Stimulated activated CD8-positive, alpha-beta memory T cell treated with anti-CD3 and anti-CD28 coated beads, Interleukin-15, amount 100 ng/mL, for 1 hour (primary cell): ENCODE measurements at places on chromosomes 5 and 9.

DNA sequence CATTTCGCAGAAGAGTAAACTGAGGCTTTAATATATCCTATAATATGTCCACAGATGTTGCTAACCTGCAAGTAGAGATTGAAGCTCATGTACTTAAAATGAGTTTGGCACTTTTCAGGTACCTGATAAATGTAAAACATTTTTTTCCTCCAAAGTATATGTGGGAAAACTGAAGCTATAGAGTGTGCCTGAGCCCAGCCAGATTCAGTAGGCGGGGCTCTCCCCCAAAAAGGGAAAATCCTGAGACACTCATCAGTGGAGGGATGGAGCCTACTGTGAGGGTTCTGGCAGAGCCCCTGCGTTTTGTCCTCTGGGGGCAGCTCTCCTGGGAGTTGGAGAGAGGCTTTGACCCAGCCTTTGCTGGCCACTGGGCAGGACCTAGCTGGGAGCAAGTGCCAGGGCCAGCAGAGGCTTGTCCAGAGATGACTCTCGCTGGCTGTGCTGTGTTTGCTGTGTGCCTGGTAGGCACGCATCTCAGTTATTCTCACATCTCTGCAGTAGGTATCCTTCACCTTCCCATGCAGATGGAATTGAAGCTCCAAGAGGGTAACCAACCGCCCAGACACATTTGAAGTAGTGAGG, 81.1 kb upstream of the SPRY4 start:
- no peak for DNase-seq

DNA sequence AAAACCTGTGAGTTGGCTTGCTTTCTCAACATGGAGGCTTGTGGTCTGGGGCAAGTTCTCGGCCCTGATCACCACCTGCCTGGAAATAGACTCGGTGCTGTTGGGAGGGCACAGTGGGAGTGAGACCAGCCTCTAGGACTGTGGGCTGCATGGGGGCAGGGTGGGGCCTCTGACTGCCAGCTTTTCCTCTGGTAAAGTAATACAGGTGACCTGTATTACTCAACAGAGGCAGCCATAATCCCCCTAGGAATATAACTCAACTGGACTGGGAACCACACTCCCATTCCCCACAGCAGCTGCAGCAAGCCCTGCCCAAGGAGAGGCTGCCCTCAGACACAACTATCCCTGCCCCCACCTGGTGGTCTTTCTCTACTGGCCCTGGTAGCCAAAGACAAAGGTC, 72.8 kb downstream of the C9orf153 start:
- DNase-seq: no peak

- no peak for DNase-seq
Observed at GRCh38 chr5:144697847-144698262, 527.2 kb downstream of the KCTD16 start.

DNA sequence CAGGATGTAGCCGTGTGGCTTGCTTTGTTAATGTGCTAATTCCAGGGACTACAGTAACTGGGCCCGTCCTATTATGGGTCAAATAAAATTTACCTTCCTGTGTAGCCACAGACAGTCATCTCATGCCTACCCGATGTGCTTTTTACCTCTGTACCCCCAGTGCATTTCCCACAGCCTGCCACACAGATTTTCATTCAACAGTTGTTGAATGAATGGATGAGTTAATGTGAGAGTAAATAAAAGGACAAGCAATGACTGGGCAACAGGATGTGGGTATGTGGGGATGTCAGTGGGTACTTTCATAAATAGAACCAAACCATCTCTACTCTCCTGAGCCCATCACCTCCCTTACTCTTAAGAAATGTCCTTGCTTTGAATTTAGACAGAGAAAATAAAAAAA, 441.2 kb upstream of the ZNF462 start:
- no peak for DNase-seq

GRCh38 chr9:124828489-124829333, 24.5 kb upstream of the WDR38 start:
- DNase-seq: no peak
